ENCODE measurements at places on chromosomes 16 and 17. TPM values are rescaled to one million over a fixed set of nuclear protein-coding genes. Genes with fewer than 3 reads are reported as not detected.

BAIAP3 gene
- not detected for total RNA-seq

TPSB2 gene
- not detected for total RNA-seq

CFAP119 gene
- total RNA-seq: 2.6 TPM

CTCF gene
- total RNA-seq: 14.7 TPM

DHRS7B gene
- 51.2 TPM for total RNA-seq

ABCA8 gene
- 85.5 TPM for total RNA-seq

ASPA gene
- total RNA-seq: not detected

KCNH4 gene
- 0.12 TPM for total RNA-seq

TMC5 gene
- not detected for total RNA-seq

GAST gene
- not detected for total RNA-seq

RNF43 gene
- total RNA-seq: 0.15 TPM

CMTM2 gene
- total RNA-seq: not detected

SP2 gene
- total RNA-seq: 0.23 TPM

HSPB9 gene
- not detected for total RNA-seq

CMTM4 gene
- 9.6 TPM for total RNA-seq

MLX gene
- 33.7 TPM for total RNA-seq

SEZ6 gene
- not detected for total RNA-seq

C17orf113 gene
- total RNA-seq: 0.15 TPM

IL34 gene
- 8.4 TPM for total RNA-seq

ANKRD40CL gene
- total RNA-seq: not detected

CES4A gene
- total RNA-seq: 3.3 TPM

RCVRN gene
- total RNA-seq: not detected

TBC1D3 gene
- not detected for total RNA-seq

NAGLU gene
- total RNA-seq: 24.6 TPM

KRT28 gene
- total RNA-seq: not detected

CA4 gene
- not detected for total RNA-seq

KRT33B gene
- not detected for total RNA-seq

CIBAR2 gene
- 0.15 TPM for total RNA-seq

PAQR4 gene
- total RNA-seq: 1.6 TPM

TMEM235 gene
- not detected for total RNA-seq

GFER gene
- total RNA-seq: 6.4 TPM

DNAH2 gene
- total RNA-seq: 0.15 TPM

ZC3H18 gene
- 8.3 TPM for total RNA-seq

ESRP2 gene
- total RNA-seq: under 0.01 TPM

ABCA3 gene
- 1.7 TPM for total RNA-seq

ITGA3 gene
- total RNA-seq: 38.4 TPM

SIRT7 gene
- total RNA-seq: 12.5 TPM

HBM gene
- total RNA-seq: not detected

SLC9A5 gene
- 1.5 TPM for total RNA-seq

LGALS9C gene
- not detected for total RNA-seq

ACSM3 gene
- 0.90 TPM for total RNA-seq

CDC42EP4 gene
- 36.4 TPM for total RNA-seq

CNTNAP4 gene
- not detected for total RNA-seq

PRR35 gene
- under 0.01 TPM for total RNA-seq

CRYBA1 gene
- total RNA-seq: not detected

GRAPL gene
- total RNA-seq: 0.47 TPM

TRPV2 gene
- total RNA-seq: 53.1 TPM

SCNN1B gene
- total RNA-seq: not detected

TMEM11 gene
- total RNA-seq: 16.3 TPM

IL17C gene
- not detected for total RNA-seq

EFCAB13 gene
- 5.0 TPM for total RNA-seq

GNG13 gene
- total RNA-seq: not detected

ARL5C gene
- not detected for total RNA-seq

SEZ6L2 gene
- 2.3 TPM for total RNA-seq

MT4 gene
- not detected for total RNA-seq

KRTAP9-8 gene
- total RNA-seq: not detected

RMI2 gene
- total RNA-seq: 0.94 TPM

CCDC102A gene
- 19.5 TPM for total RNA-seq

PPP1R27 gene
- total RNA-seq: 0.15 TPM
